Stomach (tissue), 19 donors: ENCODE measurements at places on chromosomes 2 and 18. TPM values are rescaled to one million over a fixed set of nuclear protein-coding genes. Genes with fewer than 3 reads are reported as not detected.

DNA sequence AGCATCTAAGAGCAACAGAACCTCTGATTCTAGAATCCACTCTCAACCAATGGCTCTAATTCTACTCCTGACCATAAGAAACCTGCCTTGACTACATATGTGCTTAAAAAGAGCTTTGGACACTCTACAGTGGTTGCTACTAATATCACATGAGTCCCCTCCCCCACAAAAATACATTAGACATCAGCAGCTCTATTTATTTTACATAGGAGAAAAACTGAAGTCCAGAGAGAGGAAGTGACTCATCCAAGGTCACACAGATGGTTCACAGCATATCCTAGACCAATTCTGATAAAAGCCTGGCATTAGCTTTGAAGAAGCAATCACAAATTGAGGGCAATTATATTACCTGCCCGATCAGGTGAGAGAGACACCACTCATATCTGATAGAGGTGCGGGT is 49.8 kb downstream of the ALK start:
- DNase-seq: no peak

DNA sequence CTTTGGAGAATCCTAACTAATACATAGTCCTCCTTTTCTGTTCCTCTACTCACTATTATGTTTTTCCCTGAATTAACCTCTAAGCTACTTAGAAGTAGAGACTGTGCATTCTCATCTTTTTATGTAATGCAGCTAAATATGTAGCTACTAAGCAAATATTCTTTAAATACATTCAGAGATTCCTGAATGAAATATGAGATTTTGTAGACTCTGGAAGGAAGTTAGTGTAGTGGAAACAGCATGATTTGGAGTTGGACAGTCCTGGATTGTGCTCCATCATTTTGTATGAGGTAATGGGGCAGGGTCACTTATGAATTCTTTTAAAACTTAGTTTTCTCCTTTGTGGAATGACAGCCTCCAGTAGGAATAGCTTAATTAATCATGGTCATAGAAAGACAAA is 24.7 kb upstream of the NT5C1B start:
- no peak for DNase-seq

DNA sequence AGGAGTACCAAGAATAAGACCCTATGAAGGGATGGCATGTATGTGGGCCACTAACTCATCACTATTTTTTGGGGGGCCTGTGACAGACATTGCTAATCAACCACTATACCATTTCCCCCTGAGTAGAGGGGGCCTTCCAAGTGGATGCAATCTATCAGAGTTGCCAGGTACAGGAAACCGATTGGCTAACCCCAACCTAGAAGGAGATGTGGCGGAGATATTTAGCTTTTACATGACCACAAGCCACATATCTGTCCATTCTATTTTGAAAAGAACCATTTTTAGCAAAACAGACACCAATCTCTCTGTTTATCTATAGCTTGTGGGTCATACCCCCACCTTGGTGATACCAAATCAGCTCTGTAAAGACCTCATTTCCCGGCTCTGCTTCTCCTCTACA is 51.0 kb downstream of the PAX8 start:
- DNase-seq: no peak

DNA sequence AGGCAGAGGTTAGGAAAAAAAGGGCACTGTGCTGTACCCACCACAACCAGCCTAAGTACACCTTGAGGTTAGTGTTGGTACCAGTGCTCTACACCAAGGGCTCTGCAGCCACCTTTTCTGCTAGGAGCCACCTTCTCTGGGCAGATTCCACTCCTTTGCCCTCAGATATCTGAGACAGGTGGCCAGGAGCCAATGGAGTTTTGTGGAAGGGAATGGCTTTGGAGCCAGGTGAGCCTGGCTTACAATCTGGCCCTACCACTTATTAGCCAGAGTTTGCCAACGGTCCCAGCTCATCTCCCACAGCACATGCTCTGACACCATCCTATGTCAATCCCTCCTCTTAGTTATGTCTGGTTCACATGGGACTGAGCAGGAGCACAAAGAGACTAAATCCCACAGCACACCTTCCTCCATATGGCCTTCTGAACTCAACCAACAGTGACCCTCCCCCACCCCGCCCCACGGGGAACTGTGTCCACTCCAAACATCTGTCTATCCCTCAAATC is 77.5 kb downstream of the CLHC1 start:
- DNase-seq: no peak

DNA sequence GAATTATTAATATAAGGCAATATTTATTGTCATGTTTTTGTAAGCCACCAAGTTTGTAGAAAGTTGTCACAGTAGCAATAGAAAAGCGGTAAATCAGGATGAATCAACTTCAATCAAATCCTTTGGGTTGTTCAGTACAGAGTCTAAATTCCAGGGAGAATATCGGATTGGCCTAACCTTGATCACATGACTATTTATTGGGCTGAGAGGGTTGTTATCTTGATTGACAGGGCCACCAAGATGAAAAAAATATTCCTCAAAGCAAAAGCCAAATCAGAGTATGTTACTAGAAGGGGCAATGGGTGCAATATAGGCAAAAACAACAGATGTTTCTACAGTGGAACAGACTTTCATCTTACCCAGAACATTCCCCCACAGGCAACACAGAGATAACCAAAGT is 270.0 kb downstream of the METTL4 start:
- no peak for DNase-seq

DNA sequence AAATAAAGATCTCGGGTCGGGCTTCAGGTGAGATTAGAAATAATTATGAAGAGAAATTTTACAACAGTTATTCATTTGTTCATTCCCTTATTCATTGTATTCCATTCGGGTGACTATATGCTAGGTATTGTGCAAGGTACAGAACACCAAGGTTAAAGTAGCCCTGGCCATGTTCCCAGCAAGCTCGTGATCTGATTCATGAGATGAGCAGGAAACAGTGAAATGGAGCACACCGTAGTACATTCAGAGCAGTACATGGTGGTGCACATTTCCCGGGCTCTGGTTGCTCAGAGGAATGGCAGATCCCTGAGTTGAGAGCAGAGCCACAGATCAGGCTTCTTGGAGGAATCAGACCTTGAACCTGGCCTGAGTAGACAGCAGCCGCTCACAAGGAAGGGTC is 87.7 kb downstream of the PRKRA start:
- DNase-seq: no peak

GRCh38 chr18:29849144-29849543 is 1193.4 kb downstream of the DSC3 start:
- no peak for DNase-seq

DNA sequence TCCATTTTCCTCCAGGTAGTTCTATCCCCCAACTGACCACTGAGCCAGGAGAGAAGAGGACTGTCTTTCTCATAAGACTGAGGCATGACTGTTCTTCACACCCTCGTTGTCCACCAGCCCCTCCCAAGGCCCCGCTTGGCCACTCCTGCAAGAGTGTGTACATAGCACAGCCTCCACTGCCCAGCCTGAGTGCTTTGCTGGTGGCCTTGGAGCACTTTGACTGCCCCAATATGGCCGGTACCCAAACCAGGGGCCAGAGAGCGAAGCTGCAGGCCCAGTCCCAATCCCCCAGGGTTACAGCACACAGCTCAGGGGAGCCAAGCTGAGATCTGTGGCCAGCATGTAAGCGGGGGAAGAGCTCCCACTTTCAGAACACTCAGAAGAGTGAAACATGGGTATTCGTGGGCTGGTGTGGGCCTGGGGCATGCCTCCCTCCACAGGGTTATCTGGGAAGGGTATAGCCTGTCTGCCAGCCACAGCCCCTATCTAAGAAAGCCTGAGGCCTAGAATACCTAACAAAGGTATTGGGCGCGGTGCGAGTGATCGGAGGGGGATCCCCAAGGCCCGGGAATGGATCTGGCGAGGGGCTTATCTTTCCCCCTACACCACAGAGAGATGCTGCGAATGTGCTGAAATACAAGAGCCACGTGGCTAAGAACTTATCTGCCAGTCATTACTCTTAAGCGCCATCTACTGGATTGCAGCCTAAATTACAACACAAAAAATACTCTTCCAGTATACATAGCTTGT is 163.8 kb downstream of the WDPCP start:
- DNase-seq: no peak

DNA sequence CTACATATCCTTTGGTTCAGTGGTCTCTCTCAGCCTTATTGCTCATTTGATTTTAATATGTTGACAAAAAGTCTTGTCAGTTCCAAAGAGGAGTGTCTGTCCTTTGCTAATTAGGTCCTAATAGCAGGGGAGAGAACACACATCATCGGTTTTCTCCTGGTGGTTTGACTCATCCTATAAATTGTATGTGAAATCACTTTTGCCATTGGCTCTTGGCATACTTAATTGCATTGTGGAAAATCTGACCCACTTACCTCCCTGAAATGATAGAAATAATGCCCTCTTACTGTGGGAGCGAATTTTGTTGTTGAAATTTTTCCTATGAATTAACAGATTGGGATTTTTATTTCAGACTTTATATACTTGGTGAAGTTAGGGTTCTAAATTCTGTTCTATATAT is 58.3 kb downstream of the MTCL1 start:
- DNase-seq: no peak

Gene STARD6
- not detected for polyA plus RNA-seq

Gene SLC9A4
- polyA plus RNA-seq: 18.0 TPM

Gene MROH2A
- 1.4 TPM for polyA plus RNA-seq

Gene RAPH1
- polyA plus RNA-seq: 3.5 TPM

Gene TUBB8B
- polyA plus RNA-seq: 0.78 TPM
